ENCODE measurements at places on chromosomes 2 and 18.

GRCh38 chr2:168120310-168120709, 127.1 kb downstream of the STK39 start:
- peaks cover 1% of the 10 kb centered on the region for H3K4me1 ChIP-seq
- H3K4me3 ChIP-seq, result no peak overlapping the region
- H3K27ac ChIP-seq, result no peak overlapping the region
- H3K36me3 ChIP-seq, result peaks cover 2% of the 10 kb centered on the region

- H3K27me3 ChIP-seq, result no peaks in the 10 kb centered on the region
- H3K4me1 ChIP-seq, result no peaks in the 10 kb centered on the region
- no peaks in the 10 kb centered on the region for H3K36me3 ChIP-seq
- no peak for DNase-seq
- no peak overlapping the region for H3K27ac ChIP-seq
These were observed 84.2 kb downstream of the SOCS6 start for GRCh38 chr18:70373042-70373519.

DNA sequence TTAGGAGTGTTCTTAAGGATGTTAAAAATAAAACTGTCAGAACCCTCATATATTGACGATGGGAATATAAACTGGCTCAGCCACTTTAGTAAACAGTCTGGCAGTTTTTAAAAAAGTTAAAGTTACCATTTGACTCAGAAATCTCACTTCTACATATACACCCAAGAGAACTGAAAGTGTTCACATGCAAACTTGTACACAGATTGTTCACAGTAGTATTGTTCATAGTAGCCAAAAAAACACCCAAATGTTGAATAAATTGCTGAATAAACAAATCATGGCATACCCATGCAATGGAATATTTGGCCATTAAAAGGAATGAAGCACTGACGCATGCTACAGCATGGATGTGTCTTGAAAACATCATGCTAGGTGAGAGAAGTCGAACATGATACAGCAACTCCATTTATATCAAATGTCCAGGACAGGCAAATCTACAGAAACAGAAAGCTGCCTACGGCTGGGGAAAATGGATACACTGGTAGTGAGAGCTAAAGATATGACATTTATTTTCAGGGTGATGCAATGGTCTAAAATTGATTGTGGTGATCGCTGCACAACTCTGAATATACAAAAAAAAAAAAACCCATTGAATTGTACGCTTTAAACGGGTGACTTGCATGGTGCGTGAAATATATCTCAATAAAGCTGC, 10.1 kb downstream of the RPL31 start:
- H3K36me3 ChIP-seq, result peaks cover 79% of the 10 kb centered on the region
- no peak for DNase-seq
- no peaks in the 10 kb centered on the region for H3K27me3 ChIP-seq
- H3K4me3 ChIP-seq, result no peak overlapping the region

DNA sequence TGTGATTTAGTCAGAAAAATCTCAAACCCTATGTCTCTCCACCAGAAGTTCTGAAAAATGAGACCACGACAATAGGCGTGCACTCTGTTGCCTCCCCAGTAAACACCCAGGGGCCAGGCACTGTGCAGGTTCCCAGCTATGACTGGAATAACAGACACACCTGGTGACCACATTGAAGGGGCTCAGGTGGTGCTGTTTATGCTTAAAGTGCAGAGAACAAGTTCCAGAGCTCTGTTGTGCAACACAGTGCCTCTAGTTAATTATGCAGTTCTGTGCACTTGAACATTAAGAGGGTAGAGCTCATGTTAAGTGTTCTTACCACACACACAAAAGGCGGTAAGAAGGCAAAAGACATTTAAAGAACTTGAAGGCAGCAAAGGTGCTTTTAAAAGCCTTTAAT, 52.6 kb upstream of the AFF3 start:
- H3K27ac ChIP-seq, result no peak overlapping the region
- no peak overlapping the region for H3K4me3 ChIP-seq
- H3K36me3 ChIP-seq, result no peaks in the 10 kb centered on the region
- no peaks in the 10 kb centered on the region for H3K27me3 ChIP-seq

GRCh38 chr2:134975281-134976009, 56.8 kb downstream of the CCNT2 start:
- H3K4me1 ChIP-seq, result no peaks in the 10 kb centered on the region
- DNase-seq, result no peak
- H3K4me3 ChIP-seq, result no peak overlapping the region
- no peaks in the 10 kb centered on the region for H3K36me3 ChIP-seq
- no peaks in the 10 kb centered on the region for H3K27me3 ChIP-seq

DNA sequence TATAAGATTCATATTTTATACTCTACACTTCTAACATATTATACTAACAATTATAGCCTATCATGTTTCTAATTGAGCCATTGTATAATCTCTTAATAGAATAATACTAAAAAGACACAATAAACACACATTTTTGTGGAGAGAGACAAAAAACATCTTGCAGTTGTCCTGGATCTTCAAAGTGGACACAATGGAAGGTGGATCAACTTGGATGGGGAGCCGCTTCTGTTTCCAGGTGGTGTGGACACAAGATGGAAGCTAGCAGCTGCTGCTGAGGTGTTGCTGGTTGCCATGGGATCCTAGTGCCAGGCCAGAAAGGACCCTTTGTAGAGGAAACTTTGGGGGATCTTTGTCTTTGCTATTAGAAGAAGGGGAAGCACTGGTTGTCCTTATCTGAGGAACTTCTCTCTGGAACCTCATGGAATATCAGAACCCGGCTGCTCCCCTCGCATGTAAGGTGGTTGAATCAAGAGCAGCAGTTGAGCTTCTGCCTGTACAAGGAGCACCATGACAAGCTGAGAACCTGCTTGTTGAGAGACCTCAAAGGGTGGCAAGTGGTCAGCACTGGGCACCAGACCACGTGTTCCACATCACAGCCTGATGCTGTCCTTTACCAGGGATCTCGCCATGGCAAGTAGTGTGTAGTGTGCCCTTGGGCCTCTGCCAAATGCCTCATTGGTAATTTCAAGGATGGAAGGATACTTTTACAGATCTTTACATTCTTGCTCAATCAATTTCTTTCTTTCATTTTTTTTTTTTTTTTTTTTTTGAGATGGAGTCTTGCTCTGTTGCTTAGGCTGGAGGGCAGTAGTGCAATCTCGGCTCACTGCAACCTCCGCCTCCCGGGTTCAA, 232.2 kb downstream of the MYCN start:
- DNase-seq, result no peak
- H3K4me3 ChIP-seq, result no peak overlapping the region
- no peaks in the 10 kb centered on the region for H3K36me3 ChIP-seq
- no peaks in the 10 kb centered on the region for H3K27me3 ChIP-seq
- H3K27ac ChIP-seq, result no peak overlapping the region
- H3K4me1 ChIP-seq, result peaks cover 8% of the 10 kb centered on the region

DNA sequence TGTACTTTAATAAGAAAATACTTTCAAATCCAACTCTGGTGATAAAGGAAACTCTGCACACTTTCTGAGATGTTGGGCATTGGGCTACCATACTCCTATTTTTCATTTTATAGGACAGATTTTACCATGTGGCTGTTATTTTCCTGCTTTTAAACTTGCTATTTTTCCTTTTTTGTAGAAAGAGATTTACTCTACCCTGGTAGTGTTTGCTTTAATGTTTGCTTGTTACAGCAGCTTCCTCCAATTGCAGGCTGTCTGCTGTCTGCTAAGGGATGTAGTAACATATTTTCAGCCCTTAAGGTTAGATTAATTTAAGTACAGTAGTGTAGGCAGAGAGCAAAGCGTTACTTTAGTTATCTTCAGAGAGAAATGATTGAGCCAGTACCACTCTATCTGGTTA, 38.6 kb downstream of the MARCHF7 start:
- H3K36me3 ChIP-seq, result peaks cover 21% of the 10 kb centered on the region
- no peaks in the 10 kb centered on the region for H3K4me1 ChIP-seq
- H3K4me3 ChIP-seq, result no peak overlapping the region
- no peaks in the 10 kb centered on the region for H3K27me3 ChIP-seq

Data from neuronal stem cell (in vitro differentiated cells).